ENCODE measurements at places on chromosomes 7 and 10. TPM values are rescaled to one million over a fixed set of nuclear protein-coding genes. Genes with fewer than 3 reads are reported as not detected.

DNA sequence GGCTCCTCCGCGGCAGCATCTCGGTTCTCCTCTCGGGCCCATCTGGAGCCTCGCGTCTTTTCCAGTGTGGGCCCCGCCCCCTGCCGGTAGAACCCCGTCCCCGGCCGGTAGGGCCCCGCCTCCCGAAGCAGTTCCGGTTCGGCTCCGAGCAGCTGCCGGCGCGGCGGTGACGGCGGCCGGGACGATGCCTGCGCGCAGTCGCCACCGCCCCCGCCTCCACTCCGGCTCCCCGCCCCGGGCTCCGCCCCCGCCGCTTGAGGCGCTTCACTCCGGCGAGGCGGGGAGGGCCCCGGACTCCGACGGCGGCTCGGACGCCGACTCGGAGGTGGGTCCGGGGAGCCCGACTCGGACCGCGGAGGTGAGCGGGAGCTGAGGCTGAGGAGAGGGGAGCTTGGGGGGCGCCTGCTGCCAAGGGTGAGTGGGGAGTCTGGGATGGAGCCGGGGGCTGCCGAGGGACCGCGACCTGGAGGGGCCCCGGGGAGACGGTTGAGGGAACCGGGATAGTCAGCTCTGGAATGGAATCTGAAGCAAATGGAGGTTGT is at the start of gene SAMD8:
TSS of gene SAMD8 (plus strand) at position 292 of the 542 bp plus-strand sequence. CDS start 38,873 bp downstream, outside the sequence.
- DNase-seq: peak; percentile 97

- DNase-seq: no peak
Observed at GRCh38 chr7:91720260-91720937, 160.1 kb downstream of the MTERF1 start.

DNA sequence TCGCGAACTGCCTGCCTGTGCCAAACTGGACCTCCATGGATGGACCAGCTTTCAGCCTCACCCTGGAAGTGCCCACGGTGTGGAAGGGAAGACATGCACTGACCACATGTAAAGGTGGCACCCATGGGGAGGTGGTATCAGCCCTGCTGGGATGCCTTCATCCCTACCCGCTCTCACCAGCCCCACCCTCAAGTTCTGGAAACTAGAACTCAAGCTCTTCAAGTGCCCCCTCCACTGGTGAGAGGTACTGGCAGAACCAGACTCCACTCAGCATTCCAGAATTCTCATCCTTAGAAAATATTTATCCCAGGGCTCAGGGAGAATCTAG is 5.9 kb downstream of the ZNF488 start:
- DNase-seq: no peak

DNA sequence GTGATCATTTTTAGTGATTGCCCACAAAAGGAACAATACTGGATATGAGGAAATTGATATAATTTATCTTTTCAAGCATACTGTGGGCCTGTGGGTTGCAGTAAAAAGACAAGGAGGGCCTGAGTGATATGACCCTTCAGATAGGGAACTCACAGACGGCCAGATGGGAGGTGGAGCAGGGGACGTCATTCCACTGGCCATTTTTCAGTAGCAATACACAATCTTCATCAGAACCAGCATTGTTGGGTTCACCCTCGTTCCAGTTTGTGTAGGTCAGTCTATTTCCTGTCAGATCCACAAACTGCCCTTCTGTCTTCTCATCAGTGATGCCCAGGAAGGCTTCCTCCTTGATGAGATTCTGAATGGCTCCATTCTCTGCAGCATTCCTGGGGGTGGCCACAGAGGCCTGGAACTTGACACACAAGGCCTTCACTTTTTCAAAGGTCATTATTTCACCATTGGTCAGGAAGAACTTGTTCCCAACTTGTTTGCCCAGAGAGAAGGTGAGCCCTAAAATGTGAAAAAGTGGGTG is 4.5 kb downstream of the MBL2 start:
- no peak for DNase-seq

GRCh38 chr7:8259586-8260222 is 2.3 kb downstream of the ICA1 start:
- DNase-seq: no peak

- no peak for DNase-seq
Observed at GRCh38 chr7:133783276-133783675, 343.9 kb upstream of the LRGUK start.

GRCh38 chr10:88525371-88526069 is 57.6 kb downstream of the RNLS start:
- DNase-seq: no peak

DNA sequence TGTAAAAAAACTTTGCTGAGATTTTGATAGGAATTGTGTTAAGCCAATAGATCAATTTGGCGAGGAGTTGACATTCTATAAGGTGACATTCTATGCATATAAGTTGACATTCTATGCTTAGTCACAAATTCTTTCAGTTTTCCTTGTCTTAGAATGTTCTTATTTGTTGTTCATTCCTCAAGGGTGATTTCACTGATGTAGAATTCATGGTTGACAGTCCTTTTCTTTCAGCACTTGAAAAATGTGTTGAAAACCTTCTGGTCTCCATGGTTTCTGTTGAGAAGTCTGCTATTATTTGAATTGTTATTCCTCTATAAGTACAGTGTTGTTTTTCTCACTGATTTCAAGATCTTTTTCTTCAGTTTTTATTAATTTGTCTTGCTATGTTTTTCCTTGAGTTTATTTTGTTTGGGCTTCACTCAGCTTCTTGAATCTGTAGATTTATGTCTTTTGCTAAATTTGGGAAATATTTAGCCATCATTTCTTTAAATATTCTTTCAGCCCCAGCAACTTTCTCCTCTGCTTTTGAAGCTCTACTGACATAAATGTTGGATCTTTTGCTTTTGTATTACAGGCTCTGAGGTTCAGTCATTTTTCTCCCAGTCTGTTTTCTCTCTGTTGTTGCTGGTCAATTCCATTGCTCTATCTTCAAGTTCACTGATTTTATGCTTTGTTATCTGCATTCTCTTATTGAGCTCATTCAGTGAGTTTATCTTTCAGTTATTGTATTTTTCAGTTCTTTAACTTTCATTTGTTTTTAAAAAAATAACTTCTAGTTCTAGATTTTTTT is 154.9 kb downstream of the SDK1 start:
- DNase-seq: no peak

- DNase-seq: no peak
Observed at GRCh38 chr7:140604760-140605159, 35.9 kb downstream of the DENND2A start.

GRCh38 chr7:90892213-90892612 is 296.1 kb downstream of the CDK14 start:
- no peak for DNase-seq

DNA sequence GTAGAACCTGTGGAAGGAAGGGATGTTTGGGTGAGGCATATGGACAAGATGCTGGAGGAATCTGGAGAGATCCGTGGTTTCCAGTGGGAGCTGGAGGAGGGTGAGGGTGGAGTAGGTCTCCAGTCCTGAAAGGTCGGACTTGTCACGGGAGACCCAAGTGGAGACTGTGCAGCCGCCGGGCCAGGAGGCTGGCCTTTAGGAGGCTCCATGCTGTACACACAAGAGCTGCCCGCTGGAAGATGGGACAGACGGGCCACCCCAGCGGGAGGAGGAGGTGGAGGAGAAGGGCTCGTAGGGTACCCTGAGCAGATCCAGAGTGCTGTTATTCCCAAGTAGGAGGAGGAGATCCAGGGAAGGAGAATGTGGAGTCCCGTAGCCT is 106.7 kb downstream of the NKX6-2 start:
- no peak for DNase-seq

- no peak for DNase-seq
Observed at GRCh38 chr7:16398146-16399017, 23.0 kb downstream of the CRPPA start.

DNA sequence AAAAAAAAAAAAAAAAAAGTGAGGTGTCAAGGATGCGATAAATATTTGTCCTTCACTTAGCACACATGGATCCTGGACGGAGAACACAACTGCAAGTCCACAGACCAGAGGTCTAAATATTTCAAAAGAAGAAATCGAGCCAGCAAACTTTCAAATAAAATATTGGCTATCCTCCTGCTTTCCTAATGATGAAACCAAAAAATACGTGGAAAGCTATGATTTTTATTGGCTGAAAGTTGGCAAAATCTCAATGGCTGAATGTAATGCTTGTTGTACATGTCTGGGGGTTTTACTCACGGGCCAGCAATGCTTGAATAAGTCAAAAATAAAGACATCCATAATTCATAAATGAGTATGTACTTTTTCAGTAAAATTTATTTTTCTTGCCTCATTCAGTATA is 19.0 kb upstream of the MGMT start:
- DNase-seq: no peak

DNA sequence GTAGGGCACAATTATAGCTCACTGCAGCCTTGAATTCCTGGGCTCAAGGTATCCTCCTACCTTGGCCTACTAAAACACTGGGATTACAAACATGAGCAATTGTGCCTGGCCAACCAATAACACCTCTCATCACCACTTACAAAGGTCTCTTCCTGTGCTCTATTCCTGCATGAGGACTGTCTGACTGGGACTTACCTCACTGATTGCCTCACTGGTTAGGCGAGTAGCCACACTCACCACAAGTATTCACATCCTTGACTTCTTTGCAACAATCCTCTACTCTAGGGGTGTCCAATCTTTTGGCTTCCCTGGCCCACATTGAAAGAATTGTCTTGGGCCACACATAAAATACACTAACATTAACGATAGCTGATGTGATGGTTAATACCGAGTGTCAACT is 22.6 kb upstream of the PDIA4 start:
- DNase-seq: no peak

GRCh38 chr7:157017149-157017548 is 6.7 kb upstream of the MNX1 start:
- DNase-seq: no peak

- DNase-seq: no peak
Observed at GRCh38 chr7:94286111-94286510, 108.6 kb upstream of the COL1A2 start.

DNA sequence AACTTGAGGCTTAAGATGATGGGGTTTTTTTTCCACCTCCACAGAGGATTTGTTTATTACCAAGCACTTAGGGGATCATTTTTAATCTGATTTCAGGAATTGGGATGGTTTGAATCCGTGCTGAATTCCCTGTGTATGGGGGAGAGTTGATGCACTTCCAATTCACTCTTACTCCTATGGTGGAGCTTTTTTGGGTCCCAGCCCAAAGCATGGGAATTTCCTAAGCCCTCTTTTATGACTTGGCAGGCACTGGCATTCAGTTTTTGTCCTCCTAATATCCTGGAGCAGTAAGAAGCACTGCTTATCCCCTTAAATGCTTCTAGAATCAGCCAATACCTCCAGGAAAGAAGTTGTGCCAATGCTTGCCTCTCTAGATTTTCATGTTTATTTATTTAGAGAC is 78.7 kb downstream of the HYCC1 start:
- DNase-seq: no peak

DNA sequence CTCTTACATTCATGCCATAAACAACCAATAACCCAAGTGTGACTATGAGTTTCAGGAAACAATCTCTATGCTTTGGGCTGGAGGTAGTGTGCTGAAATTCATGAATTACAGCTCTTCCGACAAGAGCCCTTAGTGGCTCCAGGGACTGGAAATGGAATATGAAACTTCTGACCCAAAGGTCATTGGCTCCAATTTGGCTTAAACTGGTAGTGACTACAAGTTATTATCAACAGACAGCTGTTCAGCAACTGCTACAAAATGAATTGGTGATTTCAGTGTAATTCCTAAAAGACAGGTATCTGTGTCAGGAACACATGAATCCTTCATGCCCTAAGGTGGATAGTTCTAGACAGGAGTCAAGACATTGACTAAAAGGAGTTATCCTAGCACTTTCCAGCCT is 745.4 kb downstream of the PHTF2 start:
- no peak for DNase-seq

GRCh38 chr10:124616040-124616835 is 127.9 kb downstream of the FAM53B start:
- no peak for DNase-seq

GRCh38 chr7:117562759-117563158 is 82.9 kb downstream of the CFTR start:
- DNase-seq: no peak

DNA sequence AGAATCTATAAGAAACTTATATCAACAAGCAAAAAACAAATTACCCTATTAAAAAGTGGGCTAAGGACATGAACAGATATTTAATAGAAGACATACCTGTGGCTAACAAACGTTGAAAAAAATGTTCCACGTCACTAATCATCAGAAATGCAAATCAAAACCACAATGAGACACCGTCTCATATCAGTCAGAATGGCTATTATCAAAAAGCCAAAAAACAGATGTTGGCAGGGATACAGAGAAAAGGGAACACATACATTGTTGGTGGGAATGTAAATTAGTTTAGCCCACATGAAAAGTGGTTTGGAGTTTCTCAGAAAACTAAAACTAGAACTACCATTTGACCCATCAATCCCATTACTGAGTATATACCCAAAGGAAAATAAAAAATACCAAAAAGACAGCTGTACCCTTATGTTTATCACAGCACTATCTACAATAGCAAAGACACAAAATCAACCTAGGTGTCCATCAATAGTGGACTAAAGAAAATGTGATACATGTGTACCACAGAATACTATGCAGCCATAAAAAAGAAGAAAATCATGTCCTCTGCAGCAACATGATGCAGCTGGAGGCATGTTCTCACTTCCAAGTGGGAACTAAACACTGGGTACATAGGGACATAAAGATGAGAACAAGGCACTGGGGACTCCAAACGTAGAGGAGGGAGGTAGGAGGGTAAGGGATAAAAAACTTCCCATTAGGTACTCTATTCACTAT is 83.8 kb upstream of the TMEM168 start:
- no peak for DNase-seq

- no peak for DNase-seq
Observed at GRCh38 chr7:81330108-81330507, 411.3 kb upstream of the SEMA3C start.

DNA sequence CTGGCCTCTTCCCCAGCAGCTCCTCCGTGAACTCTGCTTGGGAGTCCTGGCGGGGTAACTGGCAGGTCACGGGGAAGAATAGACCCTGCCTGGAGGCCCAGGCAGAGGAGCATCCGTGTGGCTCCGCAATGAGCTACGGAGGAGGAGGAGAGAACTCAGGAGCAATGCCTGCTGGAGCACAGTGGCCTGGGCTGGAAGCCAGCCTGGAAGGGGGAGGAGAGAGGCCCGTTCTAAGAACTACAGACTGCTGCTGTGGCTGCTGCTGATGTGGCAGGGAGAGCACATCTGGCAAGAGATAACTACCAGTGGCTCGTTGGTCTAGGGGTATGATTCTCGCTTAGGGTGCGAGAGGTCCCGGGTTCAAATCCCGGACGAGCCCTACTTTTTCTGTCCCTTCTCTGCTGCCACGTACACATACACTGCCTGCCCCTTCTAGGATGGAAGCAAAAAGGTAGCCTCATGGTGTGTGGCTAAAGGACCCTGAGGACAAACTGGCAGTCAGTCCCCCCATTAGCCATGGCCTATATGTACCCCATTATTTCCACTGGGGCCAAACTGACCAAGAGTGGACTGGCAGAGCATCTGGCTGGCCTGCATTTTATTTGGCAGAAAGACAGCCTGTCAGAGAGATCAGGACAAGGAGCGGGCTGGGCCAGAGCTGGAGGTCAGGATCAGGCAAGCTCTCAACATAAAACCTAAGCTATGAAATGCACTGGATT is 7.7 kb upstream of the OPN1SW start:
- DNase-seq: no peak

LRRD1 gene
- polyA plus RNA-seq: not detected

CHRM2 gene
- not detected for polyA plus RNA-seq

ATAD1 gene
- 33.9 TPM for polyA plus RNA-seq

NUTM2E gene
- not detected for polyA plus RNA-seq

TMEM196 gene
- not detected for polyA plus RNA-seq

OR2A12 gene
- polyA plus RNA-seq: not detected

REPIN1 gene
- 22.5 TPM for polyA plus RNA-seq

MASTL gene
- 1.4 TPM for polyA plus RNA-seq

Data from CD4-positive, CD25-positive, alpha-beta regulatory T cell (primary cell).